ENCODE measurements at places on chromosomes 4 and X.

DNA sequence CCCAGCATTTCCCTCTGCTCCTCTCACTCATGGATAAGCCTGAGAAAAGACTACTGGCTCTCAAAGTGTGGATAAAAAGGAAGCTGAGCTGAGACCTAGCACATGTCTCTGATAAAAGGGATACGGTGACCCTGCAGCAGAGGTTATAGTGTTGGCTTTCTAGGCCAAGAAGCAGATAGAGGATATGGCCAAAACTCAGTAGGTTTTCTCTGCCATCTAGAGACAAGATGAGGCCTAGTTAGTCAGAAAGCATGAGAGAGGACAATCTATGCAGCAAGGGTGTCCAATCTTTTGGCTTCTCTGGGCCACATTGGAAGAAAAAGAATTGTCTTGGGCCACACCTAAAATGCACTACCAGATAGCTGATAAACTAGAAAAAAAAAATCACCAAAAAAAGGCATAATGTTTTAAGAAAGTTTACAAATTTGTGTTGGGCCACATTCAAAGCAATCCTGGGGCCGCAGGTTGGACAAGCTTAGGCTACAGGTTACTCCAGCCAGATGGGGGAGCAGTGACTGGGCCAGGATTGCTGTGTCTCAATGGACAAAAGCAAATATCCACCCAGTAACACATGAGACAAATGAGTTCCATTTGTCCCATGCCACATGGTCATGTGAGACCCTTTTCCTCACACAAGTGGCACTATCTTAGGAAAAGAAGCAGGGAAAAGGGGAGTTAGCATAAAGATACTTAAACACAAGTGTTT, 411.4 kb downstream of the INPP4B start:
- DNase-seq, result no peak

- DNase-seq, result peak; percentile 12
Measured at GRCh38 chrX:134172588-134173259, 64.3 kb upstream of the CCDC160 start.

DNA sequence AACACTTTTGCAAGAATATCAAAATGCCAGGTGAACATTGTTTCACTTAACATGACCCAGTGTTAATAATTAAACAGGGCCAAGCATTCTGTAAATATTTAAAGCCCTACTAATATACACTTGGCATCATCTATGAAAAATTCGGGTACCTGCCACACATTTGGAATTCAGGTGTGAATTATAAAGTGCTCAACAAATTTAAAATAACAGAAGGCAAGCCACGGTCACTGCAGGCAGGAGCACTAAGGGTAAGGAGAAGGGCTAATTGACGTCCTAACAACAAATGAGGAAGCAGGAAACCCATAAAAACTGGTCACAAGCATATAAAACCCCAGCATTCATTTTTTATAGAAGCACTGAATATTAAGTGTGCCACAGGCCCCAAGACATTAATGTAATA, 43.8 kb upstream of the CPEB2 start:
- no peak for DNase-seq

DNA sequence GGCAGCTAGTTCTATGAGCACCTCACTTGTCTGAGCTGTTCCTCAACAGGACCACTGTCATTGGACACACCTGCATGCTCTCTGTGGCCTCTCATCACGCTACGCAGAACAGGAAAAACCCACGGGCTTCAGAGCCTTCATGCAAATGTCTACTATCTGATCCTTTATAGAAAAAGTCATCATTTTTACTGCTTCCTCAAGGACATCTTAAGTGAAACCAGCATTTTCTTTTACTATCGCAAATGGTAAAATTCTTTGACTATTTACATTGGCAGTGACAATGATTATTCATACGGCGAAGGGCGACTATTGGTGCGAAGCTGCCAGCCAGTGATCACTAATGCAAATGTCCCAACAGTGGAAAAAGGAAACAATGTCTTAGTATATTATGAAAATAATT, 147.0 kb downstream of the AFAP1 start:
- DNase-seq, result no peak

DNA sequence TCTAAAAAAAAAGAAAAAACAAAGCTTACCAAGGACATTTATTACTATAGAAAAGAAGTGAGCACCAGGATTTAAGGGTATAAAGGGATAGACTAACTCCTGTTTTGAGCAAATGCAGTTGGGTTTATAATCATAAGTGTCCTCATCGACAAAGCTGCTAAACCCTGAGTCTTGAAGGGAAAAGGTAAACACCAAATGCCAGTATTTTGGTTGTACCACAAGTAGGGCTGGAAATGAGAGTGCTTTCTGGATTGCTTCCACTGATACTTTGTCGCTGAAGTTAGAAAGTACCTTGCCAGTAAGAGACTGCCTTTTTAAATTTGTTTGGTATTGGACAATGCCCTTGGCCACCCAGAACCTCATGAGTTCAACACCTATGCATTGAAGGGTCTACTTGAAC, 53.7 kb downstream of the WDFY3 start:
- DNase-seq, result no peak

GRCh38 chr4:74320559-74321118, 12.4 kb downstream of the EPGN start:
- DNase-seq, result peak; percentile 16

- no peak for DNase-seq
Measured at GRCh38 chr4:184344899-184345572, 127.4 kb upstream of the ENPP6 start.

DNA sequence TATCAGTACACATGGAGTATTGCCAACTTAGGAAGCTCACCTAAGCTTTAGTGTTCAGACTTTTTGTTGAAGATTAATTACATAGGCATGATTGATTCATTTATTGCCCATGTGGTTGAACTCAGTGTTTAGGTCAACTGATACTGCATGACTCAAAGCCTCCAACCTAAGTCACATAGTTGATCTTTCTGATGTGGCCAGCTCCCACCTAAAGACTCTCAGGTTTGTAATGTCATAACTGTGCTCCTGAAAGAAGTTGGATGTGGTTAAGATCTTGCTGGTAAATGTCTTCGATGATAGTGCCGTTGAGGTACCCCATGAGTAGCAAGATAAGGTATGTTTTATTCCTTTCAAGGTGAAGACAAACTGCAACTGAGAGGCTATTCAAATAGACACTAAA, 192.5 kb downstream of the EDA start:
- no peak for DNase-seq

GRCh38 chr4:185529413-185529812, 5.9 kb downstream of the PDLIM3 start:
- DNase-seq, result no peak
